ENCODE measurements at places on chromosomes 3 and 15. TPM values are rescaled to one million over a fixed set of nuclear protein-coding genes. Genes with fewer than 3 reads are reported as not detected.
A peak's percentile ranks its signal among the peaks of the same experiment; 100 is the strongest.

- no peak for DNase-seq
Observed at GRCh38 chr3:37227870-37228549, 53.6 kb upstream of the LRRFIP2 start.

DNA sequence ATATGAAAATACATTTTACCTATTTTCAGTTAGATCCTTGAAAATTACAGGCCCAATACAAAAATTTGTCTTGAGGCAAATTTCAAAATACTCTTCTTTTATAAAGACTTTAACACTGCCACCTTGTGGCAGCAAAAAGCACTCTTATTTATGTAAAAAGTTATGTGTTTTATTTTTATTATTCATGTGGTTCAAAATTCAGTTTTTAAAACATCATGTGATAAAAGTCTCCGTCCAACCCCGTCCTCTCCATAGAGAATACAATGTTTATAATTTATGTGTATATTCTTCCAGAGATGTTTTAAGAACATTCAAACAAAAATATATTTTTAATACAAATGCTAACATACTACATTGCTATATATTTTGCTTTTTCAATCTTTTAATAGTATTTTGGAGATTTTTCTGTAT lies 36.9 kb upstream of the TRIM59 start:
- peak; percentile 48 for DNase-seq

DNA sequence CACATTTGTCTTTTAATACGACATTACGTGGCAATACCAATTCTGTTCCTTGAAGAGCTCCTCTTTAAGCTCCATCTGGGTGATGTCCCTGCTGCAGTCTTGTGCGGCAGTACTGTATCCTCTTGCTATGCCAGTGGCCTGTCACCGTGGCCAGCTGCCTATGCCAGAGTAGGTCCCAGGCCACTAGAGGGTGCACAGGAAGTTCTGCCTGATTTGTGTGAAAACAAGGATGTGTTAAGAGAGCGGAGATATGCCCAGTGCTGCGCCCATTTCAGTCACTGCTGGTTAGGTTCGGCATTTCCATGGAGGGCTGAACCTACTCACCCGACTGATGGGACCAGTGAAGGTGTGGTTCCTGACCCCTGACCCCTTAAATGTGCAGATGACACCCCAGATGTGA lies 25.2 kb downstream of the NIPA1 start:
- no peak for DNase-seq

DNA sequence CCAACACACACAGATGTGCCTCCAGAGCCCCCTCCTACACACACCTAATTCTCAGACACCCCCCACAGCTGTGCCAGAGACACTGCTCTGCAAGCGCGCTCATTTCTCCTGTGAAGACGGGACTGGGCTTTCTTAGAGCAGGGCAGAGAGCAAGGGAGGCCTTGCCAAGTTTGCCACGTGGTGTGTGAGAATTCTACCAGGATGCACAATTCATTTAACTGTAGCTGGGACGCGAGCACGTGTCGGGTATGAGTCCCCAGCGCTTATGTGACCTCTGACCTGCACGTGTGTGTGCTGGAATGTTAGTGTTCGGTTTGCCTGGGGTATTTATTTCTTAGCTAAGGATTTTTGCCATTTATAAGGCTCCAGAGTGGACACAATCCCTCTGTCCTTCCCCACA lies 37.0 kb downstream of the FEM1B start:
- no peak for DNase-seq

SEMA6D gene
- not detected for polyA plus RNA-seq

DNA sequence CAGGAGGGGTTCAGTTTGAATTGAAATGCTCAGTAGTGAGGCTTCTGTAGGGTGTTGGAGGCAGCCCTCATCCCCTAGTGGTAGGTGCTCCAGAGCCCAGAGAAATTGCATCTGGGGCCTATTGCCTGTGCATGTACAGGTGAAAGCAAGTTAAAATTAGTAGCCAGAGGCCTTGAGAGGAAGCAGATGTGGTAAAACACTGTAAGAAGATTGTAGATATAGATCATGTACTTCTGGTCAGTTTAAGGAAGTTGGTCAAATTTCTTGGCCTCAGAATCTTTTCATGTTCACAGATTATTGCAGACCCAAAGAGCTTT lies 34.6 kb downstream of the IGSF10 start:
- no peak for DNase-seq

ISLR2 gene
- polyA plus RNA-seq = not detected

Measured in B cell (primary cell).